Kidney glomerular epithelial cell (primary cell): ENCODE measurements at places on chromosomes 11 and 22.
A peak's percentile ranks its signal among the peaks of the same experiment; 100 is the strongest.

DNA sequence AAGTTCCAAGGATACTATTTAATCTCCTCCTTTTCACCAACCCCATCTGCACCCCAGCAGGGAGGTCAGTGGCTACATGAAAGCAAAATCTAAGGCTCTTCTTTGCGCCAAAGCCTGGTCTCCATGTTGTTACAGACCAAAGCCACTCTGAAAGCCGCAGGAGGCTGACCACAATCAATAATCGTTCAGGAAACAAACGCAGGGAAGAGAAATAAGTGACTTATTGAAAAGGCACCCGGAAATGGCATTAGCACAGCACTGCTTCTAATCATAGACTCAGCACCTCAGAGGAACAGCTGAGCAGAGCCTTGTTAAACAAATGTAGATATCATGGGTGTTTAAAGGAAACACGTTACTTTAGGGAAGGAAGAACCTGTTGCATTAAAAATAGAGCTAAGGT lies 183.9 kb downstream of the KIRREL3 start:
- no peak for DNase-seq

DNA sequence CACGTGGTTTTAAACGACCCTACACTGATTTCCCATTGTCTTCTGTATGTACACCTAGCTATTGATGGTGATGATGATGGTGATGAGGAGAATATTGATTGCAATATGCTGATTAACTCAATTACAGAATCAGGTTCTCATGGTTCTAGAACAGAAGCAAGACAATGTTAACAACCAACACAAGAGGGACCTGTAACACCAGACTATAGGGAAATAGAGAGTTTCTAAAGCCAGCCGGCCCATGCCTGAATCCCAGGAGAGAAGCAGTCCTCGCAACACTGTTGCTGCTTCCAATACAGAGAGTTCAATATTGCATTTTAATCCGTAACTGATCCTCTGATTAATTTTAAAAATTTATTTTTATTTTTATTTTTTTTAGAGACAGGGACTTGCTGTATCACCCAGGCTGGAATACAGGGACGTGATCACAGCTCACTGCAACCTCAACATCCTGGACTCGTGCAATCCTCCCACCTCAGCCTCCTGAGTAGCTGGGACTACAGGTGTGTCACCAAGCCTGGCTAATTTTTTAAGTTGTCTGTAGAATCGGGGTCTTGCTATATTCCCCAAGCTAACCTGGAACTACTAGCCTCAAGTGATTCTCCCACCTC lies 22.2 kb upstream of the UBASH3B start:
- DNase-seq: peak; percentile 85

GRCh38 chr22:35432228-35432905 lies 32.4 kb downstream of the MCM5 start:
- no peak for DNase-seq

- DNase-seq: no peak
These were observed 8.6 kb downstream of the THYN1 start for GRCh38 chr11:134244593-134244992.

DNA sequence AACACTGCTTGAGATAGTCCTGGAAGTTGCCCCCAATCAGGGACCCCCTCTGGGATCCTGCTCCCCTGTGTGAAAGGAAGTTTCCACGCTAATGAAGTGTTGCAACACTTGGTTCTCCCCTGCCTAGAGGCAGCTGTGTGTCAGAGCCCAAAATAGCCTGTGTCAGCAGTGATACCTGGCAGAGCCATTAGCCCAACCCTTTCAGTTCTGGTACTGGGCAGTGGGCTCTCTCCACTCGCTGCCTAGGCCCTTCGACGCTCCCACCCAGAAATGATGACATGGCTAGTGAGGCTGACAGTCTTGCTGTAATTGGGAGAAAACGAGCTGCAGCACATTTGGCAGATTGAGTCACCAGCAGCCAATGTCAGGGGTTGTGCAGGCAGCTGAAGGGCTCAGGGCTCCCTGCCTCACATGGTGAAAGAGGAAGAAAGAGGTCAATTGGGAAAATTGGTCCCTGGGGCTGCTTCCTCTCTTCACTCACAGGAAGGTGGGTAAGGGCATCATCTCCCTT lies 1.4 kb upstream of the NXF1 start:
- DNase-seq: no peak
